ENCODE measurements at places on chromosomes 3 and 15.

- no peak for DNase-seq
These were observed 442.8 kb downstream of the MAGI1 start for GRCh38 chr3:65596029-65596300.

GRCh38 chr3:63207066-63207590, 71.0 kb upstream of the SYNPR start:
- DNase-seq: no peak

GRCh38 chr15:51307811-51308210, 30.6 kb downstream of the CYP19A1 start:
- DNase-seq: no peak

GRCh38 chr15:44719293-44719999, 8.1 kb downstream of the B2M start:
- no peak for DNase-seq

- no peak for DNase-seq
These were observed 32.6 kb downstream of the ALS2CL start for GRCh38 chr3:46660543-46661523.

DNA sequence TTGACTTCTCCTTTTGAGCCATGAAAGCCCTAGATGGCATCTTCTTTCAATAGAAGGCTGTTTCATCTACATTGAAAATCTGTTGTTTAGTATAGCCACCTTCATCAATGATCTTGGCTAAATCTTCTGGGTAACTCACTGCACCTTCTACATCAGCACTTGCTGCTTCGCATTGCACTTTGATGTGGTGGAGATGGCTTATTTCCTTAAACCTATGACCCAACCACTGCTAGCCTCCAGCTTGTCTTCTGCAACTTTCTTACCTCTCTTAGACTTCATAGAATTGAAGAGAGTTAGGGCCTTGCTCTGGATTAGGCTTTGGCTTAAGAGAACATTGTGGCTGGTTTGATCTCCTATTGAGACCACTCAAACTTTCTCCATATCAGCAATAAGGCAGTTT, 189.8 kb downstream of the PLCL2 start:
- DNase-seq: no peak

GRCh38 chr3:148211725-148212124, 486.0 kb upstream of the AGTR1 start:
- no peak for DNase-seq

- no peak for DNase-seq
These were observed 13.4 kb downstream of the SPICE1 start for GRCh38 chr3:113501597-113501996.

DNA sequence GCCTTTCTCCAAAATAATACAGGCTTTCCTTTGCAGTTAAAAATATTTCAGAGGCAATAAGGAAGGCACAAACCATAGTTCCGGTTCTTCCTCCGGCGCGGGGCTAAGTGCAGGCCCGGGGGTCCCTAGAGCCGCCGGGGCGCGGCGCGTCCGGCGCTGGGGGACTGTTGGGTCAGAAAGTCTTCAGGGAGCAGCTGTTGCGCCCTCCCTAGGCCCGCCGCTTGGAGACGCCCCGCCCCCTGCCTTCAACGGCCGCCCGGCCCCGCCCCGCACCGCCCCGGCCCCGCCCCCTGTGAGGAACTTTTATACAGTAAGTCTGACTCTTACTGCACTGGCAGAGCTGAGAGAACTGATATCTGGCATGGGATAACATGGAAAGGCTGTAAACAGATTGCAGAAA, 283.1 kb upstream of the ARL6 start:
- no peak for DNase-seq

GRCh38 chr3:171688002-171688401, 122.3 kb downstream of the PLD1 start:
- no peak for DNase-seq

GRCh38 chr3:177330779-177331178, 133.5 kb upstream of the TBL1XR1 start:
- no peak for DNase-seq

- DNase-seq: peak; percentile 53
These were observed 17.4 kb downstream of the THBS1 start for GRCh38 chr15:39598186-39598850.

GRCh38 chr15:40424483-40425115, 16.2 kb upstream of the BAHD1 start:
- DNase-seq: no peak

Data from fibroblast of skin of left biceps (primary cell).